ENCODE measurements at places on chromosomes 16 and 17.

DNA sequence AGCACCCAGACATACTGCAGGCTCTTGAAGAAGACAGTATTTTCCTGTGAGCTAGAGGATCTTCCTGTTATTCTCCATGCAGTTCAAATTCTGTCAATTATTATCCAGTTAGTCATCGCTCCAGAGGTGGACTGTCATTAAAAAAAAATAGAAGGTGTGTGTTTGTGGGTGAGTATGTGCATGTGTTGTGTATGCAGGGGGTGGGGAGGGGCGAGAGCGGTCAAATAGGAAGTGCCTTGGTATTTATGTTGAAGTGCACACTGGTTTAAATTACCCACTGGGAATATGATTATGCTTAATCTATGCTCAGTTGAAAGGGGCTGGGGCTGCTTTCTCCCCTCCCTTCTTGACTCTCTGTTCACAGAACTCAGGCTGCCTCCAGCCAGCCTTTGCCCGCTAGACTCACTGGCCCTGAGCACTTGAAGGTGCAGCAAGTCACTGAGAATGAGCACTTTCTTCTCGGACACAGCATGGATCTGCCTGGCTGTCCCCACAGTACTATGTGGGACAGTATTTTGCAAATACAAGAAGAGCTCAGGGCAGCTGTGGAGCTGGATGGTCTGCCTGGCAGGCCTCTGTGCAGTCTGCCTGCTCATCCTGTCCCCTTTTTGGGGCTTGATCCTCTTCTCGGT lies at the start of gene HSD17B2:
TSS of gene HSD17B2 (plus strand) at position 273 of the 632 bp plus-strand sequence. CDS start at position 445, 172 bp downstream.
- DNase-seq, result no peak

GRCh38 chr17:34920676-34921075 lies 40.6 kb downstream of the CCT6B start:
- DNase-seq, result no peak

- no peak for DNase-seq
These were observed 15.6 kb downstream of the ZNF469 start for GRCh38 chr16:88398170-88398873.

GRCh38 chr16:5874899-5875298 lies 777.3 kb upstream of the EEF2KMT start:
- no peak for DNase-seq

DNA sequence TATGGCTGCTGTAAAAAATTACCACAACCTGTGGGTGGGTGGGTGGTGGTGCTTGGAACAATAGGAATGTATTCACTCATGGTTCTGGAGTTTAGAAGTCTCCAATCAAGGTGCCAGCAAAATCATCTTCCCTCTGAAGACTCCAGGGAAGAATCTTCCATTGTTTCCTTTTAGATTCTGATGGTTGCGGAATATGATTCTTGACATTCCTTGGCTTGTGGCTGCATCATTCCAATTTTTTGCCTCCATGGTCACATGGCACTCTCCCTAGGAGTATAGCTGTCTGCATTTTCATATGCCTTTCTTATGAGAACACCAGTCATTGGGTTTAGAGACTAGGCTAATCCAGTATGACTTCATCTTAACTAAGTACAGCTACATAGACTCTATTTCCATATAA lies 401.0 kb downstream of the HS3ST3B1 start:
- no peak for DNase-seq

GRCh38 chr16:76639685-76640289 lies 362.6 kb downstream of the CNTNAP4 start:
- no peak for DNase-seq

GRCh38 chr17:37551788-37552187 lies 57.4 kb downstream of the SYNRG start:
- no peak for DNase-seq

DNA sequence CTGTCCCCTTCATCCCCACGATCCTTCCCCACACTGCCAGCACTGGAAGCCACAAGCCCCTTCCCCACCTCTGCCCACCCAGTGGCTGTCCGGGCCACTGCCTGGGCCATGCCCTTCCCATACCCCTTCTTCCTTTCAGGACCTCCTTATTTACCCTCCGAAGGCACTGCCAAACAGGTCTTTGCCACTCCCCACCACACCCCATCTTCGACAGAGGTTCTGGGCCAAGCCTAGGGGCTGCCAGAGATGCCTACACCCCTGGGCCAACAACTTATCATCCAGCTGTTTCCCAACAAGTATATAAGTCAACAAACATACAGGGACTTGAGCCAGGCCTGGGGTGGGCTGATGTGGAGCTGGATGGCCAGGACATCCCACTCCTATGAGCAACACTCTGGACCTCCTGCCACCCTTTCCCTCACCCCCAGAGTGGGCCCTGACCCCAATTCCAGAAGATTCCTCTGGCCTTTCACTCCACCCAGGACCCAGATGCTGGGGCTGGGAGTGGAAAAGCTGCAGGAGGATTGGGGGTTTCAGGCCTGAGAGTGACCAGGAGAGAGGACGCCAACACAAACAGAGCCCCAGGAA lies 1.5 kb upstream of the PPP1R1B start:
- no peak for DNase-seq

GRCh38 chr16:50519001-50519400 lies 29.2 kb upstream of the NKD1 start:
- DNase-seq, result no peak

GRCh38 chr16:3842994-3843393 lies 37.5 kb downstream of the CREBBP start:
- no peak for DNase-seq

GRCh38 chr17:2180768-2181167 lies 122.8 kb downstream of the SMG6 start:
- DNase-seq, result no peak

DNA sequence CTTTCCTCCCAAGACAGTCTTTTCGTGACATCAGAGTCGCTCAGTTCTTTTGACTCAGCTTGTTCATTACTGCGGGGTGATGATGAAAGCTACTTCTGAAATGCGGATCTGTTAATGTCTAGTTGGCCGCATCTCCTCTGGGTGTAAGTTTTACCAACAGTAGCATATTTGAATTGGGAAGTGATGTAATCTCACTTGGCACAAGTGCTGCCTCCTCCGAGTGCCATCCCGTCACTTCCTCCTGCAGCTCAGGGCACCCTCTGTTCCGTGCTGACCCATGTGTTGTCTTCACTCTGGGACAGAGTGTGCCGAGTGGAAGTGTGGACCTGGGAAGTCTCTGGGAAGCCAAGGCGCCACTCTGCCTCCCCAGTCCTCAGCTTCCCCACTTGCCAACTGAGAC lies 8.9 kb downstream of the ADAD2 start:
- DNase-seq, result no peak

- no peak for DNase-seq
These were observed 348.9 kb upstream of the ASIC2 start for GRCh38 chr17:33642002-33642401.

DNA sequence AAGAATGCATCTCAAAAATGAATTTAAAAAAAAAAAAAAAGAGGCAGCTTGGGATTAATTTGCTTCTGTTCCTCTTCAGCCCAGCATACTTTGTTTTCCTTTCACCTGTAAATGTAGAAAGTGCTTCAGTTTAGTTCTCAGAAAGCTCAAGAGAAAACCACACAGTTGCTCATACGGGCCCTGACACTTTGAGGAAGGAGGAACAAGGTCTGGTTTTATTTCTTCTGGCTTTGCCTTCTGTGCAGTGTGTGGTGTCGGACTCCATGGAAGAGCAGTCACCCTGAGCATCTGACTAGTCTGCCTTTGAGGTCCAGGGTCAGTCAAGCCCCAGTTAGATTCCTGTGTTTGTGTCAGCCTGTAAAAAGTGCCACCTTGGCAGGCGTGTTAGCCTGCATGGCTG lies 27.6 kb downstream of the NMT1 start:
- no peak for DNase-seq
